NT2/D1 (cell line): ENCODE measurements at places on chromosomes 6 and 20.

- DNase-seq: no peak
Observed at GRCh38 chr6:39092124-39092523, 22.9 kb downstream of the SAYSD1 start.

DNA sequence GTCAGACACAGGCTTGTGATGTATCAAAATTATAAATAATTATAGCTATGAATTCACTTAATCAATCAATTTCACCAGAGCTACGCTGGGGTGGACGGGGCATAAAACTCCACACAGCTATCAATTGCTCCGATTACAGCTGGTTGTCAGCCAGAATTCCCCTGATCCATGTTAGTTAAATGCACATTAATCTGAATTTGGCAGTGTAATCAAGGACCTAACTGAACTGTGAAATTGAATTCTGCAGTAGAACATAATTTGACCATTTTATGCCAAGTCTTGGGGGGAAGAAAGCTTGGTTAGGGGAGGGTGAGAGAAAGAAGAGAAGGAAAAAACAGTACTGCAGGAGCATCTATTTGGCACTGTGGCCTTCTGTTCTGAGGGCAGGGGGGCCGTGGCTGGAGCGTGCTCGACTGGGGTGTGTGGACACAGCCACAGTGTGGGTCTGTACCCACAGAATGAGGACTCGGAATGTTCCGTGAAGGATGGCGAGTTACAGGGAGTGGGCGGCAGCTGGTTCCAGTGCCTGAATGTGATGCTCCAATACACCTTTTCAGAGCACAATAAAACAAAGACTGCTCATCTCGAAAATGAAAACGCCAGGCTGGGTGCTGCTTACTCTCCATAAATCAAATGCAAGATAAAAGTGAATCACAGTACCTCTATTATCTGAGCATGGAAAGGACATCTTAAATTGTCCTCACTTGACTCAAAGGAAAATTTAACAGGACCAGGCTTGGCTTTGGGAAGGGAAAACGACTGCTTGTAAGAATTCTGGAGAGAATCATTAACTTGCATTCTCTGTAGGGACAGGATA, 59.2 kb downstream of the LAMP5 start:
- no peak for DNase-seq

GRCh38 chr20:32516583-32517517, 68.3 kb downstream of the NOL4L start:
- DNase-seq: no peak

- no peak for DNase-seq
Observed at GRCh38 chr6:9621276-9621675, 793.6 kb downstream of the TFAP2A start.

GRCh38 chr6:161130541-161130940, 139.0 kb downstream of the MAP3K4 start:
- no peak for DNase-seq

- DNase-seq: no peak
Observed at GRCh38 chr6:38897507-38897906, 151.1 kb upstream of the GLP1R start.

DNA sequence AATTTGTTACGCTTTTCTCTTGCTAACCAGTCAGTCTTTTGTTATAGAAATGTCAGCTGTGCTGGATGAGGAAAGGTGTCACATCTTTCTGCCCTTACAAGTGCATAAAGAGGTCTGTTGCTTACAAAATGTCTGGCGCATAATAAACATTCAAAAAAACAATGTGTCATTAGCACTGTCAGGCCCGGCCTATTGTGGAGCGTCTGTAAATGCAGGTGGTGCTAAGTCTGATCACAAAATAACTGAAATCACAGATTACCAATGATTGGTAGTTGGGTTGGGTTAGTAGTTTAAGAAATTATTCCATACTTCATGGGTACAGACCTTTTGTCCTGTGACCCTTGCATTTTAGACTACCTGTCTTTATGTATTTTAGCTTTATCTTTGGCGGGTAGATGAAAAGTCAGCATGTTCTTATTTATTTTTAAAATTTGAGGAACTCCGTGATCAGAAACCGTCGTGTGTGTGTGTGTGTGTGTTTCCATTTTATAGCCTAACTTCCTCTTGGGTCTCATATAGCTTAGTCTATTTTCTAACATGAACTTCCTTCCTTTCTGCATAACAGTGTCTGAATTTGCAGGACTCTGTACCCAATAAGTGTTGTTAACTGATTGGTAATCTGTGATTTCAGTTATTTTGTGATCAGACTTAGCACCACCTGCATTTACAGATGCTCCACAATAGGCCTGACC, 88.1 kb upstream of the IFNGR1 start:
- no peak for DNase-seq

DNA sequence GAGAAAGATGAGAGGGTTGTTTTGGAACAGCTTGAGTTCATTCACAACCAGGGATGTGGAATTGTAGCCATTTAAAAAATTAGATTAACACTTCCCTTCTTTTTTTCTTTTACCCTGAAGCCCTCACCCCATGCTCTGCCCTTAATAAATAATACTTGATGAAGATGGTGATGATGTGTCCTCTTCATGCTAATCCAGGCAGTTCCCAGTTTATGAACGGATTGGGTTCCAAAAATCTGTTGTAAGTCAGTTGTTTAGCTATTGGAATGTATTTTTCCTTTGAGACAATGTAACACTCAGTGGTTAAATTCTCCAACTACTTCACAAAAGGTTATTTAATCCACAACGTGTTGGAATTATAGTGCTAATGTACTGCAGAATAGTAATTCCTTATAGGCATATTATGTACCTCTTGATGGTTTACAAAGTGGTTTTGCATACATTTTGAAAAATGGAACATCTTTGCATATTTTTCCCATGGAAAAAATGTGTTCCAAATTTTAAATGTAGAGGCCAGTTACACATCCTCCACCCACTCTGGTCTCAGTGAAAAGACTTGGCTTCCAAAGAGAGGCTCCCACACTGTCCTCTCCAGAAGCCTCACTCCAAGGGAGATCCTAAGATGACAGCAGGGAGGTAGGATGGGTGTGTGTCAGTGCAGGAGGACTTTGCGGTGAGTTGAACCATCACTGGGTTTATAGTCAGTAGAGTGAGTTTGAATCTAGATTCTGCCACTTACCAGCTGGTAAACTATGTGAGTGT, 45.8 kb upstream of the CEP162 start:
- DNase-seq: no peak

DNA sequence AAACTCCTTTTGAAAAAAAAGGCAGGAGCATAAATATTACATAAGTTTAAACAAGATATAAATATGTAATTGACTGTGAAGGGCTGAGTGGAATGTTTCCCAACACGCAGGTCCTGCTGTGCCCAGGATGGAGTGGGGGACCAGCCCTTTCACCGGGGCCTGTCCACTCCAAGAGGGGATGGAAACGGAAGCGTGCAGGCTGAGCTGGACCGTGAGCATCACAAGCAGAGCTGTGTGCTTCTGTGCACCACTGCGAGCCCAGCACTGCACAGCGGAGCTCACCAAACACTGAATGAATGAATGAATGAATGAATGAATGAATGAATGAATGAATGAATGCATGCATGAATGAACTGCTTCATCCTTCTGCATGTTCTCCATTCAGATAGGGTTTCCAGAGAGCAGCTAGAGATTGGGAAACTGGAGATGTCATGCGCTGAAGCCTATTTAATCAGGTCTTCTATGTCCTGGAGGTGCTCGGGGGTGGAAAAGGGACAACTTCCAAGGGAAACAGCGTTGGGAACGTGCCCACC, 157.7 kb downstream of the ANKRD60 start:
- no peak for DNase-seq

DNA sequence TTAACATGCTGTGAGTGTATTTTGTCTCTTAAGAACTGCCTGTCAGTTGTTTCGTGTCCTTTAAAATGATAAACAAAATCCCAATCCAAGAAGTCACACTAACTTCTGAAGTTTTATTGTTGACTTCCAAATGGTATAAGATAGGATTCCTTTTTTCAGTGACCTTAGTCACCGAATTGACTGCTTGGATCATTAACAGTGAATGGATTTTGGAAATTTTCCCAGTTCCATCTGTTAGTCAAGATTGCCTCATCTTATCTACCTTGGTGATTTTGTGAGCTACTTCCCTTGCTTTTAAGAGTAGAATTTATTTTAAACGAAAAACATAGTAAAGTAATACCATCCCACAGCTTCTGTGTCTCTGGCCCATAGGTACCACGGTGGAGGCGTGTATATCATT, 14.9 kb downstream of the RIOK1 start:
- no peak for DNase-seq

DNA sequence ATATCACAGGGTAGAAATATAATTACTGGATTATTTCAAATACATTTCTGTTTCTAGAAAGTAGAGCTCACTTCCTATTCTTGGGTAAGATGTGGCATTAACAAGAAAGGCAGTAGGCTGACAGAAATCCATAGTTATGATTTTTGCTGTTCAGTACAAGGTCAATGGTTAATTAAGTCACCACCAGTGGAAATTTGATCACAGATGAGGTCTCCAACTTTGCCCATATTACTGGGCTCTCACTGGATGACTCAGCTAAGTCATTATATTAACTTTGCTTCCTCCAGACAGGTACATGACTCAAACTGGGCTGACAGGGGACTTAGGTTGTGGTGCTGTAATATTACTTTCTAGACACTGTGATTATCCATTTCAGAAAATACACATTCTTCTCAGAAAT, 212.4 kb downstream of the GRIK2 start:
- no peak for DNase-seq

DNA sequence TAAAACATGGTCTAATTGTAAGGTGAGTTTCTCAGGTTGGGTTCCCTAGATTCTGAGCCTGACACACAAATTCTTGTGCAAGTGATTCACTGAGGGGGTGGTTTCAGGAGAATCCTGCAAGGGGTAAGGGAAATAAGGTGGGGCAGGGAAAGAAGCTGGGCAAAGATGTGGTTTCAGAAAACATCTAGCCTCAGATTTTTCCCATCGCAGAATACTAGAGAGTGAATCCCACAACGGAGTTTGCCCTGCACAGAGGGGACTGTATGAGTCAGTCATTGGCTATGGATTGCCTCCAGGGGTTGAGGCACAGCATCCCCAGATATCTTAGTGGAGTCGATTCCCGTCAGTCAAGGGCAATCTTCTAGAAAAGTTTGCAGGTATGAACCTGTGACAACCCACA, 65.2 kb downstream of the PRL start:
- no peak for DNase-seq

GRCh38 chr6:82176616-82177015, 70.9 kb downstream of the IBTK start:
- no peak for DNase-seq

GRCh38 chr6:168244961-168245551, 74.5 kb downstream of the DACT2 start:
- no peak for DNase-seq

DNA sequence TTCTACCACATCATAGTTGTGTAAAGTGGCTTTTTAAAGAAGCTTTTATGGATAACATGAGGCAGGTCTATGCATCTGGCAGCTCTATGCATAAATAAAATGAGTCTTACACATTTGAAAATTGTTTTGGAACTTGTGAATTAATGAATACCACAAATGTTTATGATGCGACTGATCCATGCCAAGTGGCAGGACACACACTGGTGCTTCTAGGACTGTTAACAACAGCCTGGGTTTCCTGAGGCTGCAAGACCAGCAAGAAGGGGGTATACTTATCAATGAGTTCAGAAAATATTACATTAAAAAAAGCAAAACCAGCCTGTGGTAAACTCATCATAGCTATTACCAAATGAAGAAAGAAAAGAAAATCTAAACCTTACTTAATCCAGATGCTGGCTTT, 212.9 kb upstream of the PDE10A start:
- no peak for DNase-seq

- no peak for DNase-seq
Observed at GRCh38 chr20:63900413-63900812, 5.5 kb downstream of the DNAJC5 start.

- DNase-seq: no peak
Observed at GRCh38 chr6:20104696-20105095, 107.6 kb downstream of the MBOAT1 start.

- no peak for DNase-seq
Observed at GRCh38 chr6:128631031-128631430, 110.6 kb upstream of the PTPRK start.

GRCh38 chr20:39855799-39856198, 833.2 kb downstream of the MAFB start:
- DNase-seq: no peak

- DNase-seq: no peak
Observed at GRCh38 chr6:46175976-46176375, 5.2 kb upstream of the ENPP5 start.

DNA sequence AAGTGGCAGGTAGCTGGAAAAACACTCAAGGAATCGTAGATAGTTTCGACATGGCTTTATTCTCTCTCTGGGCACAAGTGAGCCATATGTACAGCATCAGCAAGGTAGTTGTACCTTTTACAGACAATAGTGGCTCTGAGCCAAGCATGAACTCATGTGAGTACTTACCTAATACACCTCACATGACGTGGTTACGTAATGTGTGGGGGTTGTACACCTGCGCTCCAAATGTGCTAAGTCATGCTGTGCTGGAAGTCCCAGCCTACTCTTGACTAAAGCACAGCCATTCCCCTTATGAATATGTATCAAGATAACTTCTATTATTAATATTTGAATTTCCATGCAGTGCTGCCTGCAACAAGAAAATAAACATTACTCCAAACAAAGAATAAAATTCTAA, 78.8 kb upstream of the HMGN3 start:
- DNase-seq: no peak

- no peak for DNase-seq
Observed at GRCh38 chr6:87115402-87116135, 20.7 kb upstream of the CGA start.

GRCh38 chr20:8020314-8021079, 936 bp upstream of the TMX4 start:
- no peak for DNase-seq

DNA sequence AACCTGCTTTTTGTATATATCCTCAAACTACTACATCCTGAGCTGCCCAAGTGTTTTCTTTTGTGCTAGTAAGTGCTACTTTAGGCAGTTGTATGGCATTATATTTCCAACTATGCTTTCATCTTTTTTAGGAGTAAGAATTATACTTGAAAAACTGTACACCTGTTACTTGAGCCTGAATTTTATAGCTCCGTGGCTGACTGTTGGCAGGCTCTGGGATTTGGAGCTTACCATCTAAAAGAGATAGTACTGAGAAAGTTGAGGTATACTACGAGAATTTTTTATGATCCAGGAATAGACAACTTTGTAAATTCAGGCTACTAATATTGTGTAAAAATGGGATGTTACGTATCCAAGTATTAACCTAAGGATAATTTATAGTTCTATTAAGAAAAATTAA, 32.4 kb downstream of the RNF217 start:
- DNase-seq: no peak
